ENCODE measurements at places on chromosomes 5 and 9.

DNA sequence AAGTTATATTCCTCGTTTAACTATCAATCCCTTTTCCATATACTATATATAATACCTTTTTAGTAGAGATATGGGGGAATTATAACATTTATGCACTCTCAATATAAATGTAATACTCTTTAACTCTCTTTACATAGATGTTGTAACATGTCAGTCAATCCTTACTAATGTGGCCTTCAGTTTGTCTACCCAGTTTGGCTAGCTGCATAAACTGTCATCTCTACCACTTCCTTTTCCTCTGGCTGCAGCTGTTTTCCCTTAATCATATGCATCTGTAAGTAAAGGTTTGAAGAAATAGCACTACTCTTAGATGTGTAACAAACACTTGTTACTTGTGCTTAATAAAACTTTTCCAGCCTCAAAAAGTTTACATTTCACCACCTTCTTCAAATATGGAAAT is 13.4 kb downstream of the ABHD17B start:
- DNase-seq, result no peak

DNA sequence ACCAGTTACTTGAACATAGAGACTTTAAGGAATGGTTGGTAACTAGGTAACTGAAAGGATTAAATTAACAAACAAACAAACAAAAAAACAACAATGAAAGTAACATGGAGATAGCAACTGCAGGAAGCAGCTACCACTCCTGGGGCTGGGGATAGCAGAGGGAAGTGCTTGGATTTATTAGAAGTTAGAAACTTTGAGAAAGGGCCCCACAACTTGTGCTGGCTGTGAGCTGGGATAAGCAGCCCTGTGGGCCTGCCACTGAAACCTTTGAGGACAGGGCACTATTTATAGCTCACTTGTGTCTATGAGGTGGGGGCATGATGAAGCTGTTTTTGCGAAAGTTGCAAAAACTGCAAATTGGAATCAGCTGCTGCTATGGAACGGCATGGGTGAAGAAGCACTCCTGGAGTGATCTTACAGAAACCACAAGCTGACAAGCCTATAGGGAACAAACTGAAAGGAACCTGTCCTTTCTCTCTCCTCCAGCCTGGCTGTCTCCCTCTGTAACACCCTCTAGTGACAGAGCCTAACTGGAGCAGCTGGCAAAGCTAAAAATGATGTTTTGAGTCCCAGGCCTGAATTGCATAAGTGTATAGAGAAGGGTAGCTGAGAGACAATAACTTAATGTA is 91.4 kb upstream of the RANBP6 start:
- DNase-seq, result peak; percentile 34

- DNase-seq, result no peak
Measured at GRCh38 chr5:54611290-54611951, 93.9 kb downstream of the SNX18 start.

GRCh38 chr5:1745796-1746370 is 53.8 kb downstream of the MRPL36 start:
- no peak for DNase-seq

- no peak for DNase-seq
Measured at GRCh38 chr5:76462097-76462667, 59.1 kb downstream of the IQGAP2 start.

DNA sequence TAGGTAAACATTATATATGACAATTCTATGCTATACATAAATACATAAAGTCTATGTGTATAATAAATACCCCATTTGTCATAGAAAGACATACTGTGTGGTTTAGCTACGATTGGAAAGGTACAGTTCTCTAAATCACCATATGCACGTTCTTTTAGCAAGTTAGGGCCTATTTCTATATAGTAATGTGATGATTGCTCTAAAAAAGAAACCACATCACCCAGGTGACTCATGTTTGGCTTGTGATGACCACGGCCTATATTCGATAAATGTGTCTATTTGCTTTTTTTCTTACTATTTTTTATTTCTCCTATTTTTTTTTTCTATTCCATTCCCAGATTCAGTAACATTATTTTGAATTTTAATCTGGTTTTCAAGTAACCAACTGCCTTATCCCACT is 34.7 kb downstream of the RETREG1 start:
- no peak for DNase-seq

GRCh38 chr9:89670114-89670513 is 65.3 kb downstream of the GADD45G start:
- no peak for DNase-seq

DNA sequence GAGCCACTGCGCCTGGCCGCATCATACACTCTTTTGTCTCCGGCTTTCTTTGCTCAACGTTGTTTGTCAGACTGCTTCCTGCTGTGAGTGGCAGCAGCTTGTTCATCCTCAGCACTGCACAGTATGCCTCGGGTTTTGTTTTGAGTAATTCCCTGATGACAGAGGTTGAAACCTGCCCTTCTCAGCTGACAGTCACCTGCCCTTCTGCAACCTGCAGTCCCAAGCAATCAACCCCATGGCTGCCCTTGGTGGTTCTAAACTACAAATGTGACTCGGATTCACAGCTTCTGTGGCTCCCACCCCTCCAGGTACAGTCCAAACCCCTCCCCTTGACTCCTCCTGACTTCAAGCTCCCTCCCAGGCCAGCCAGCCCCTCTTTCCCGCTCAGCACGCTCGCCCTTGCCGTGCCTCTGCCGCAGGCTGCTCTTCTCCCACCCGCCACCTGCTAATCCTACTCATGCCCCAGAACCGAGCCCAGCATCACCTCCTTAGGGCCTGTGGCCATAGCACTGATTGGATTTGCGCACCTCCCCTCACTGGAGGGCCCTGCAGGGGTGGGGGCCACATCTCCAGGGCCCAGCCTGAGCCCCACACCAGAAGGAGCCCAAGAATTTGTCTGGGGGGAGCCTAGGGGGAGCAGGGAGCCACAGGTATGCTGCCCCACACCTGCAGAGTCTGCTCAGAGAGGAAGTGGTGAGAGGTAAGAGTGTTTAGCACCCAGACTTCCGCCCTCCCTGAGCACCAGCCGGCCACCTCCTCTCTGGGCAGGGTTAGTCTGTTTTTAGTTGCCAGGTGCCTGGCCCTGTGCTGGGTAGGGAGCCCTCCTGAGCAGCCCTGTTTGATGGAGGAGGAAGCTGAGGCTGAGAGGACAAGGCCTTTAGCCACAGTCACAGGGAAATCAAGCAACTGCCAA is 10.1 kb downstream of the EEIG1 start:
- DNase-seq, result no peak

DNA sequence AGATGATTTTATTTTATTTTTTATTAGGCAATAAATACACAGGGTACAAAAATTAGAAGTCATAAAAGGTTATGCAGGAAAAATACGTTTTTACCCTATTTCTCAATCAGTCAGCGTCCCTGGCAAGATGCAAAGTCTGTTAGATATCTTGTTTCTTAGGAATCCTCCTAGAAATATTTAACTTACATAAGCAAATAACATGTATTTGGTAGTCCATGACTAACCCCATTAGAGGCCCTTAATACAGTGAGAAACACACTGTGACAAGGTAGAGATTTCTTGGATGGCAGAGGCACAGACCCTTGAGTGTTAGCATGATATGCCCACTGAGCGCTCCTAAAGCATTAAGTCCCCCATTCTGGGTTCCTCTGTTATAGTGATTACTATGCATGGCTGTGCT is 121.2 kb upstream of the ADAMTSL1 start:
- DNase-seq, result no peak

GRCh38 chr9:69036309-69036708 is 757 bp downstream of the FXN start:
- DNase-seq, result no peak

DNA sequence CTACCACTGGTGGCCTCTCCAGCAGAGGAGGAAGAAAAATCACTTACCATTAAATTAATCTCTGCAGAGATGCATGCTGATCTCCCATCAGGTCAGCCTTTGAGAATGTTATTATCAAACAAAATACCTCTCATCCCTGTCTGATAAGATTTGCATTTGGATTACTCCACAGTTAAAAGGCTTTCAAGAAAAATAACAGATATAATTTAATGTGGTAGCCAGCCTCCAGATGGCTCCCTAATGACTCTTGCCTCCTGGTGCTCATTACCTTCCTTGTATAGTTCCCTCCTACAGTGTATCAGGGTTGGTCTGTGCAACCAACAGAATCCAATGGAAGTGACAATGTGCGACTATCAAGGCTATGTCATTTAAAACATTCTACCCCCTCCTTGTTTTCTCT is 63.6 kb upstream of the TNPO1 start:
- DNase-seq, result no peak

- no peak for DNase-seq
Measured at GRCh38 chr9:116027951-116028350, 125.6 kb upstream of the PAPPA start.

GRCh38 chr5:114391321-114391720 is 29.5 kb downstream of the KCNN2 start:
- DNase-seq, result no peak

- DNase-seq, result no peak
Measured at GRCh38 chr9:138049779-138050471, 172.3 kb downstream of the CACNA1B start.

DNA sequence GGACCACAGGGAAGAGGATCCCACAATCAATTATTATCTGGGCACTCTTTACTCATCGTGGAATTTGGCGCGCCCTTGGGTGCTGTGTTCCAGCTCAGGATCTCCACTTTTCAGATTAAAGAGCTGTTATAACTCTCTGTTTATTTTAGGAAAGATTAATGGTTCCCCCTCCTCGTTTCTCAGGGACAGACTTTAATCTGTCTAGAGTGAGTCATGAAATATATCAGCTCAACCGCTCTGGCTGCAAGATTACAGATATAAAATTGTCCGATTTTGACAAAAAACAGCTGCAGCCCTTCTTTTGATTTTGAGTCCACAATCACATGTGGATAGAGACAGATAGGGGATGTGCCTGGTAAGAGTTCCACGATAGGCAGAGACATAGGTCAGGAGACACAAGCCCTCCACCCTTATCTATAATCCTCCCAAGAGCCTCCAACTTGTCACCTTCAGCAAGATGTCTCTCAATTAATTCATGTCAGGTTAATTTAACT is 77.6 kb upstream of the ANKRD55 start:
- DNase-seq, result peak; percentile 32

GRCh38 chr9:37229882-37230482 is 109.6 kb downstream of the ZCCHC7 start:
- no peak for DNase-seq

GRCh38 chr9:86406366-86406765 is 52.2 kb upstream of the TUT7 start:
- DNase-seq, result no peak

- DNase-seq, result no peak
Measured at GRCh38 chr9:11915699-11916098, 777.5 kb upstream of the TYRP1 start.

- DNase-seq, result no peak
Measured at GRCh38 chr5:58201922-58202648, 257.8 kb downstream of the PLK2 start.

DNA sequence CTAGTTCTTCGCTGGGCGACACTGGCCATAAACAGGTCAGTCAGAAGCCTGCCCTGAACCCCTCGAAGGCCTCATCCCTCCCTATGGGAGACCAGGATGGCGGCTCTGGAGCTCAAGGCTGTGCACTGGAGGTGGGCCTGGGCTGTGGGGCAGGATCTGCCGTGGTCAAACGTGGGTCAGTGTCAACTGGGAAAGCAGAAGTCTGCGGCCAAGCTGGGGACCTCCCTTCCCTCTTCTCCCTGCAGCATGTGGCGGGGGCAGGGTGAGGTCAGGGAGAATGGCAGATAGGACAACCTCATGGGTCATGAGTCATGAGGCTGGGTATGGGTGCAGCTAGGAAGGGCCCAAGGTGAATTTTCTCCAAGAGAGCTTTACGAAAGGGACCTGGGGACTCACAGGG is 132.9 kb downstream of the RXRA start:
- DNase-seq, result no peak

DNA sequence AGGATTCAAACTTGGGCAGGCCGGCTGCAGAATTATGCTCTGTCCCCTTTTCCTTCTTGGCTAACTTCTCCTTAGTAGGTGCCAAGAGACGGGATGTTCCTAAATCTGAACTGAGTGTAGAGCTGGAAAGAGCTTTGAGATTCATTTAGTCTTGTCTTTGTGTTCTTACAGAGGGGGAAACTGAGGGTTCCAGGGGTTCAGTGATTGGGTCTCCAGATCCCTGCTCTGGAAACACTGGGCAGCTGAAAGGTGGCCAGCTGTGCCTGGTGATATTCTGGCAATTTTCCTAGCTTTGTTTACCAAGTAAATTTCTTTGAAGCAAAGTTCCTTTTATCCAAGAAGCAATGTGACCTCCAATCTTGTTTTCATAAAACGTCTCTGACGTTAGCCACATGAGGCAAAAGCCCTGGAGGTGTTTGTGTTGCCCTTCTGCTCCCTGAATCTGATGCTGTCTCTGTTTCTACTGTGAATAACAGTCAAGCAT is 288.7 kb downstream of the ZSWIM6 start:
- no peak for DNase-seq

DNA sequence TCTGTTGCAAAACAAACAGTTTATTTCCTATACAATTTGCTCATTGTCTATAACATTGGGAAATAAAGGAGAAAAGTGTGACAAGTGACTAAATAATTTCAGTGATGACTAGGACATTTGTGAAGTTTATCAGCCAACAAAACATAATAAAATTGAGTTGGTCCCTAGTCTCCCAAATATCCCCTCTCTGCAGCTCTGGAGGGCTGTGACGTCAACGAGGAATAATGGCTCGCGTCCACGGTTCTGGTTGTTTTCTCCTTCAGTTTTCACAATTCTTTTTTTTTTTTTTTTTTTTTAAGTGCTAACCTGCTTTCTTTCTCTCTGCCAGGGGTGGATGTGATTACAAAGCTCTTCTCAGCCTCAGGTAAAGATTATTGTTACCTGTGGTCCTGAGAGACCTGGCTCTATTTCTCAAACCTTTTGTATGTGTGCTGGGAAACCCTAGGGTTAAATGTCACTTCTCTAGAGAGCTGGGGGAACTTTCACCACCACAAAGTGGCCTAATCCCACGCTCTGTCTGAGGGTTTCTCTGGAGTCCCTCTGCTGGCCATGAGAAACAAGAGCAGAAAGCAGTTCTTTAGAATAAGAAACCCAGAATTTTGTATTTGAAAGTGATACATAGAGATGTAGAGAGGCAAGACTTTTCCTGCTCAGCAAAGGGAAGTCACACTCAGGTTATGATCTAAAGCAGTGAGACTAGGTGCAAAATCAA is 36.2 kb upstream of the ANKRD55 start:
- peak; percentile 46 for DNase-seq

DNA sequence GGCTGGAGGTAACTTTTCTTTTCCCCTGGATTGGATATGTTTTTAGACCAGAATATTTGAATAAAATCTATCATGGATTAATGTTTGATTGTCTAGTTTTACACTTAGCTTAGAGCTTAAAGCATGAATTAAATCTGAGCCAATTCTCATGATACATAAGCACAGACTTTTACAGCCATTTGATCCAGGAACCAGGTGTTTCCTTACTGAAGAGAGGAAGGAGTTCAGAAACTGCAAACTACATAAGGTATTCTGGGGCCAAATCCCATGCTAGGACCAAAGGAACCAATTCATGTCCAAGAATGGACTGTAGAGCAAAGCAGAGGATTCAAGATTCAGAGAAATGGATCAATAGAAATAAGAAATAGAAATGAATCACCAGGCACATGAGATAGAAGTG is 360.4 kb upstream of the ZNF608 start:
- DNase-seq, result no peak

GRCh38 chr5:148491793-148492184 is 108.0 kb downstream of the FBXO38 start:
- no peak for DNase-seq

- DNase-seq, result no peak
Measured at GRCh38 chr5:73815631-73816030, 189.6 kb downstream of the ARHGEF28 start.

GRCh38 chr5:121969660-121970295 is 8.0 kb downstream of the SRFBP1 start:
- no peak for DNase-seq

- DNase-seq, result peak; percentile 53
Measured at GRCh38 chr9:86434039-86434726, 80.0 kb upstream of the TUT7 start.
